ENCODE measurements at places on chromosomes 5 and 9.
A peak's percentile ranks its signal among the peaks of the same experiment; 100 is the strongest.

GRCh38 chr5:112581811-112582320 lies 155.8 kb upstream of the APC start:
- DNase-seq = no peak

- DNase-seq = no peak
Observed at GRCh38 chr5:111676926-111677415, 80.0 kb downstream of the NREP start.

DNA sequence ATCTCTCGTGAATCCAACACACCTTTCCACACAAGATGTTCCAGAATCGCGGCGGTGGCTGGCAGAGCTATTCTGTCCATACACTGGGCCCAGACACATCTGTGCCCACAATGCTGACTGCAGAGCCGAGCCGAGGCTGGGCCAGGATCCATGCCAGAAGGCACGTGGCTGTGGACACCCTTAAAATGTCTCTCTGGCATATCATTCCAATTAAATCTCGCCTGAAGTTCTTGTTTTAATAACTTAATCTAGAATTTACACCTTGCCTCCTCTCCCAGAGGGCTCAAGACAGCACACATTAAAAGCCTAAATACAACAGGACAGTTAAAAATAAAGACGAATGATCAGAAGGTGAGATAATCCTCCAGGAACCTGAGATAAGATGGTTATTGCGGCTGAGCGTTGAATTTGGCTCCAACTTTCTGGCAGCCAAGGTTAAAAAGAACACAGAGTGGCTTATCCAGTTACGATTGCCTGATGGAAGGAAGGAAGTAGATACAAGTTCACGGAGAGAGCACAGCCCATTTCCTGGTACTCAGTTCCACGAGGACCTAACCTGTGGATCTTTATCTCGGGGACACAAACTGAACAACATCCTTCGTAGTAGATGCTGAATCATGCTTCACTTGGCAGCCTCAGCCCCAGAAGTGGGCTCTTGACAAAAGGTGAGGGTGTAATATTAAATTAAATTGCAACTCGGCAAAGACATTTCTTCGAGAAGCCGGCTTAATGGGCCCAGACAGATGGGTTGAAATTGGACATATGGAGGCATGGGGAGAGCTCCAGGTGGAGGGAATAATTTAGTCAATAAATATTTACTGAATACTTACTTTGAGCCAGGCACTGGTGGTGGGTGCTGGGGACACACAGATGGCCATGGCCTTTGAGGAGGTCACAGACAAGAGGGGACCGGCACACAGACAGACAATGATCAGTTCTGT lies 86.0 kb upstream of the TBC1D2 start:
- DNase-seq = no peak

DNA sequence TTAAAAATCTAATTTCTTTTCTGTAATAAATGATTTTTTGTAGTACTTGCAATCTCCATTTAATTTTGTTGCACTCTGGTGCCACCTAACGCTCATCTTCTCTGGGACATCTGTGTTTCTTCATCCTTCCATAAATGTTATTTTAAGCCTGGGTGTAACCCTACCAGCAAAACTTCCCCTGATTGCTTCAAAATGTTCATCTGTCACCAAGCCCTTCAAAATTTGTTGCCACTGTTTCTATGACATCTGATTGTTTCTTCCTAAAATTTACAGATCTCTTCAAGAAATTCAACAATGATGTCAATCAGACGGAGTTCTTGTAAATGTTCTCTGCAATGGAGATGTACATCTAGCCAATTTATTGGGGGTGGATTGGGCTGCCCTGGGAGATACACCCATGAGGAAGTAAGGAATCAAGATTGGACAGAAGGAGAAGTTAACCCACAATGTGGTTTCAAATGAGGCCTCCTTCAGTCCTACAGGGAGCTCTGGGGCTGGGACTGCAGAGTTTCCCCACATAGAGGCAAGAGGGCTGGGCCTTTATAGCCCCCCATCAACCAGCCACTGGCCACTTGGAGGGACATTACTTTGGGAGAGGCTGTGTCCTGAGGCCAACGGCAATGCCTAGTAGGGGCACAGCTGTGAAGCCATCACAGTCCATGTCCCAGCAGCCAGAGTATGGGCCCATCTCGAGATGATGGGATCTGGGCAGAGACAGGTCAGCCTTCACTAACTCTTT lies 23.3 kb downstream of the MCTP1 start:
- no peak for DNase-seq

DNA sequence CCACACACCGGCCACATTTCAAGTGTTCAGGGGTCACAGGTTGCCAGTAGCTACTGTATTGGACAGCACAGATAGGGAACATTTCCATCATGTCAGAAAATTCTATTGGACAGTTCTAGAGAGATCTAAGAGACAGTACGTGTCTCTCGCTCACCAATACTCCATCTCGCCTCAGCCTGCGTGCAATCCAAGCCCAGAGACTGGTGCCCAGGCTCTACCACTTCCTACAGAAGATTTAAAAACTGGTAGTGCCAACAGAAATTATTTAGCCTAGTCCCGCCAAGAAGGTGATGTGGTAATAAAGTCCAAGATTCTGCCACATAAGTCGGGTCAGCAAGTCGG lies 390 bp upstream of the SNX2 start:
- DNase-seq = no peak

GRCh38 chr5:1521671-1522600 lies 1.8 kb downstream of the LPCAT1 start:
- DNase-seq = no peak

DNA sequence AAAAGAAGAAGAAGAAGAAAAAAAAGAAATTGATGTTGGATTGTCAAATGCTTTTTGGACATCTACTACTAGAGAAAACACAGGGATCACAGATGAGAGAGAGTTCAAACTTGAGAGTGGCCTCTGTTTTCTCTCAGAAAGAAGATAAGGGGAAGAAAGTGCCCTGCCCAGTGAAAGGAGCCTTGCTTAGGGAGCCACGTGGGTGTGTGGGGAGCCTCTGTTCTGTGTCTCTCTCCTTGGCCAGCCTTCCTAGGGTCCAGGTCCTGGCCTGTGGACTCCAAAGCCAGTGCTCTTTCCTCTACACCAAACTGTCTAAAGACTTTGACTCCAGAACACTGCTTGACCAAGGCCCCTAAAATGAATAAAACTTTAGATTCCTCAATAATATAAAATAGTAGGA lies 22.0 kb upstream of the COL15A1 start:
- no peak for DNase-seq

DNA sequence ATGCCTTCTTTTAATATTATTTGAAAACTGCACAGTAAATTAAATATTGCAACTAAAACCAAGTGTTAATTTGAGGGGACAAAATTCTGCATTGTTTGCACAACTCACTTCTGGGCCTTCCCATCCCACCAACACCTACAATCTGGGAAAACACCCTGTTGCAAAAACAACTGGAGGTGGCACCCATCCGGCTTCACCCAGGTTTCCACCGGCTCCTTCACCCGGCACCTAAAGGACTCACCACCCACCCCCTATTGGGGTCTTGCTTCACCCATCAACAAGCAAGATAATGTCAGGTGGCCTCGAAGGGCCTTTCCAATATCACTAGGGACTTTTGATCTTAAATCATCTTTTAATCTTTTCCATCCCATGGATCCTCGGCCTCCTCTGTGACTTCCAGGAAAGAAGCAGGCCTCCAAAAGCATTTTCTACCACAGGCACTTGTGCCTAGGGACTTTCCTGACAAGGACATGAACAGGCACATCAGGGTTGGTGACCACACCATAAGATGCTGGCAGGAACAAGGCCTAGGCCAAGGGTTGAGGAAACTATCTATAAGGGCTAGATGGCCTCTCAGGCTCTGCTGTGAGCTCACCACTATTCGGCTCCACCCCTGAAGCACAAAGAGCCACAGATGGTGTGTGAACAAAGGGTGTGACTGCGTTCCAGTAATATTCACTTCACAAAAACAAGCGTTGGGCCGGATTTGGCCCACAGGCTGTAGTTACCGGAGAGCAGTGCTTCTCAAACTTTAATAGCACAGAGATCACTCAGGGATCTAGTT lies 205.1 kb downstream of the AUH start:
- no peak for DNase-seq

GRCh38 chr5:142385194-142385593 lies 60.4 kb upstream of the SPRY4 start:
- DNase-seq = no peak

GRCh38 chr9:70902692-70903131 lies 218.7 kb downstream of the TRPM3 start:
- no peak for DNase-seq

- DNase-seq = peak; percentile 18
Observed at GRCh38 chr5:124631874-124632550, 114.4 kb downstream of the ZNF608 start.

DNA sequence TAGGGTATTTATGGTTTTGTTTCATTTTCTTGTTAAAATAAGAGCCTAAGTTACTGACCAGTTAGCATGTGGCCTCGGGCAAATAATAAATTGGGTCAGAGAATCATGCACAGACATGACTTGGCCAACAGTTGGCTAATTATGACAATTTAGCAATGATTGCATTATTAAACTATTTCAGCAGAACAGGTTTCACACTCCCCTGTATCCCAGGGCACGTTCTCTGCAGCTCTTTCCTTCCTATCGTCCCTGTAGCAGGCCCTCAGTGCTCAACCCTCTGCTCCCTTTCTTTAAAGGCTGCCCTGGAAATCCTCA lies 167.9 kb downstream of the TSSK1B start:
- DNase-seq = peak; percentile 15

DNA sequence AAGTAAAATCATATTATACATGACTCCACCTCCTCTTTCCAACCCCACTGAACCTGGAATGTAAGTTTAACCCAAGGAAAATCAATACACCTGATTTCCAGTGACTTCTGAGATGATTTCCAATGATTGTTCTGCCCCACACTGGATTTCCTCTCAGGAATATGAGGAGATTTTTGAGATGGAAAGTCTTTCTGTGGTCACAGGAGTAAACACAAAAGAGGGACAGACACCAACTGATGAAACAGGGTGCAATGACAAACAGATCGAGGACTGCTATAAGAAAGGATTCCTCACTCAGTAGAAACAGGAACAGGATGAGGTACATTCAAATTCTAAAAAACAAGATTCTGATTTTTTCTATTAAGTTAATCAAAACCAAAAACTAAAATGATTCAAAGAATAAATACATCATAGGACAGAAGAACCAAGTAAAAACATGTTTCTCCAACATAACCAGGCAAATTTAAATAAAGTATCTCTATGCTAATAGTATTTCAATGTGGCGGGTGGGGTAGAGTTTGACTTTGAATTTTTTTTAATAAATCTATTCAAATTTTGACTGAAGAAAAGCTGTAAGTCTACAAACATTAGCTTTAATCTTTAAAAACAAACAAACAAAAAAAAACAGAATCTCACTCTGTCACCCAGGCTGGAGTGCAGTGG lies 42.1 kb downstream of the DTWD2 start:
- no peak for DNase-seq

- DNase-seq = no peak
Observed at GRCh38 chr9:70425192-70425591, 10.7 kb upstream of the KLF9 start.

DNA sequence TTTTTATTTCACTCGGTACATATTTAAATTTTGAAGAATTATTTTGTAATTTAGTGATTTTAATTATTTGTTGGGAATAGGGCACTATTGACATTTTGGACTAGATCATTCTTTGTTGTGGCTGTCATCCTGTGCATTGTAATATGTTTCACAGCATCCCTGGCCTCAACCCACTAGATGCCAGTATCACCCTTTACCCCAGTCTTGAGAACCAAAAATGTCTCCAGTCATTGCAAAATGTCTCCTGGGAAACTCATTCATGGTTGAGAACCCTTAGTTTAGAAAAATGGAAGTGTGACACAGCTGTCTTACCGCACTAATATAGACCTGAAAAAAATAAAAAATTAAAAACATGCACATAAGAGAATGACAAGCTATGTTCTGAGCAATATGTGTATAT lies 88.4 kb upstream of the CCDC152 start:
- no peak for DNase-seq

DNA sequence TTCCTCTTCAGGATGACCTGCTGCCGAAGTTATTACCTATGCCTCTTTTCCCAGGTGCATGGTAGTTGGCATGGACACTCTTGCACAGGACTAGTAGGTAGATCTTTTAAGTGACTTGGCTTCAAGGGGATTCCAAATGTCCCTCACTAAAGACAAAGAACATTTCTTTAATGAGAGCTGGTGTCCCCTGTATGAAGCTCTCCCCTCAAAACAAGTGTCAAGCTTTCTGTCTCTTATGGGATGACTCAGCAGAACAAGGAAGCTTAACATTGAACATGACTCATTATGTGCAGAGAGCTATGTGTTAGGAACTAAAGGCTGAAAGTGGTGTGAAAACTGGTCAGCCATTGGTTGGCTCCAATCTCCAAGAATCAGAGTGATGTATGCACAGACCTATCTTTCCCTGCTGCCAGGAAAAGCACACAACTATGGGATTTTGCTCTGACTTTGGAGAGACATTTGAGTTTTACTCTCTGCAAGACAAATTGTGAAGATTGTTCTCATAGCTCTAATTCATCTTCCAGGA lies 120.5 kb downstream of the PRDM6 start:
- DNase-seq = no peak

- DNase-seq = no peak
Observed at GRCh38 chr9:94951324-94952135, 225.0 kb downstream of the AOPEP start.

GRCh38 chr5:37506722-37507121 lies 127.6 kb downstream of the WDR70 start:
- DNase-seq = no peak

DNA sequence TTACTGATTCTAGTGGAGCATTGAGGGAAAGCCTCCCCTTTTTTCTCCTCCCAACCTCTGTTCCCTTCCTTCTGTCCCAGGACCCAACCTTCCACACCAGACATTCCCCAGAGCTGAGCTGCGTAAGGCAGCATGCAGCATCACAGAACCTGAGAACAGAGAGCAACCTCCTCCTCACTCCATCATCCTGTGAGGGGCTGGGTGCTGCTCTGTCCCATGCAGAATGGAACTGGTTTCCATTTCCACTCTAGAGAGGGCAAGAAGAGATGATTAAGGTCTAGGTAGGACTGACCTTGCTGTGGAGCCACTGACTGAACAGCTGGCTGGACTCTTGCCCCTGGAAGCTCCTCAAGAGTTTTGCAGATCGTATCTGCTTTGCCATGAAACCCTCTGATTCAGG lies 30.1 kb upstream of the IL7R start:
- no peak for DNase-seq

DNA sequence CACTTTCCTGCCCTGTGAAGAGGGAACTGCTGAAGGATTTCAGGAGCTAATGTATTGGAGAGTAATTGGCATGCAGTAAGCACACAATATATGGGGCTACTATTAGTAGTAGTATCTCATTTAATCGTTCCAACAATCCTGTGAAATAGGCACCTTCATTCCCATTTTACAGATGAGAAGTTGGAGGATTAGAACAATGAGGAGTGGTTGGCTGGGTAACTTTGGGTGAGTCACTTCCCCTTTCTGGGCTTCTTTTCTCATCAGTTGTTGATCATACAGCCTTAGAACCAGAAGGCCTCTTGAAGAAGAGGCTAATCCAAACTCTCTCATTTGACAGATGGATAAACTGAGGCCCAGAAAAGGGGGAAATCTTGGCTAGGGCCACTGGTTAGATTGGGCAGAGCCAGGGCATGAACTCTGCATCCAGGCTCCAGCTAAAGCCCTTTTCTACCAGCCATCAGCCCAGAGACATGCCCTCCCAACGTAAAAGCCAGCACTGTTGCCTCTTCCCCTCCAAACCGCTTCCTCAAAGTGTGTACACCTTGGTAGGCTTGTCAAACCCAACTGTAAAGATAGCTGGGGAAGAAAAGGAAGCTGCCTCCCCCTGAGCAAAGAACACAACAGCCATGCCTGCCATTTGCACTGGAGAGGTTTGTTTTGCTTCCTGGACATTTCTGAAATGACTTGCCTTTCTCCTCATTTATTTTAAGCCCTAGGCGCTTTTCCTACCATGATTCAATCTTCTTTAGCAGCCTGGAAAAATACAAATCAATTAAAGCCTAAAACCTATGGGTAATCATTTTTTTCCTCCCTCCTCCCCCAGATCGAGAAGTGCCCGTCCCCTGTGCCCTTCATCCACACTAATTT lies 992 bp downstream of the SPACA9 start:
- DNase-seq = no peak

Measured in NCI-H1105 treated with DMSO at 0.1 percent for 48 hours (cell line).